ENCODE measurements at places on chromosomes 12 and 14.

GRCh38 chr12:1328391-1328790 is 266.0 kb downstream of the FBXL14 start:
- no peak for DNase-seq

- DNase-seq = no peak
Measured at GRCh38 chr12:27221625-27222387, 22.3 kb upstream of the STK38L start.

DNA sequence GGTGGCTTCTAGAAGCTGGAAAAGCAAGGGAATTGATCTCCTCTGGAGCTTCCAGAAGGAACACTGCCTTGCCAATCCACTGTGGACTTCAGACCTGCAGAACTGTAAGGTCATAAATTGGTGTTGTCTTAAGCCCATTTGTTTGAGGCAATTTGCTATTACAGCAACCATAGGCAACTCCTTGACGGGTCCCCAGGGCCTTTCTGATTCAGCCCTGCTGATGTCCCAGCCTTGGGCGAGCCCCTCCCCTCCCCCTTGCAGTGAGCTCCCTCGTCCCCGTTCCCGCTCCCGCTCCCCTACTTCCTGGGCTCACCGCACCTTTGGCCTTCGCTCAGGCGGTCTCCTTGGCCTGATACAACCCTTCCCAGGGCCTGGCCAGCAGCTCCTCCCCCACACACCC is 18.9 kb upstream of the DIO3 start:
- no peak for DNase-seq

- DNase-seq = no peak
Measured at GRCh38 chr14:24243336-24243836, 963 bp upstream of the TINF2 start.

DNA sequence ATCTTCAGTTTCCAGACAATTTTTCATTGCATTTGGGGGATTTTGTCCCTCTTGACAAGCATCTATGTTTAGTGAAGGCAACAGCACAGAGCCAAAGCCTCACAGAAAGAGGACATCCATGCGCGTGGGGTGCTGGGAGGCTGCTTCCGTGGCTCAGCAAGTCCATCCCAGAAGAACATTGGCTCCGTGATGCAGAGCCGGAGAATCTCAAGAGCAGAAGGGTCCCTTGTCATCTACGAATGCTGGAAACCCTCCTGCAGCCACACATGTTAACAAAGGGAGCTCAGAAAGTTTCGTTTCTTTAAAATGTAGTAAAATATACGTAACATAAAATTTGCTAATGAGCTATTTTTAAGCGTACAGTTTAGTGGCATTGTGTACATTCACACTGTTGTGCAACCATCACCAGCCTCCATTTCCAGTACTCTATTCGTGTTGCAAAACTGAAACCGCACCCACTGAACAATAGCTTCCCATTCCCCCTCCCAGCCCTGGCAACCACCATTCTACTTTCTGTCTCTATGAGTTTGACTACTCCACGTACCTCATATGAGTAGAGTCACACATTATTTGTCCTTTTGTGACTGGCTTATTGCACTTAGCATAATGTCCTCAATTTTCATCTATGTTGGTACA is 185.9 kb downstream of the TTC7B start:
- no peak for DNase-seq

GRCh38 chr12:11978726-11979384 is 91.9 kb upstream of the BCL2L14 start:
- no peak for DNase-seq

DNA sequence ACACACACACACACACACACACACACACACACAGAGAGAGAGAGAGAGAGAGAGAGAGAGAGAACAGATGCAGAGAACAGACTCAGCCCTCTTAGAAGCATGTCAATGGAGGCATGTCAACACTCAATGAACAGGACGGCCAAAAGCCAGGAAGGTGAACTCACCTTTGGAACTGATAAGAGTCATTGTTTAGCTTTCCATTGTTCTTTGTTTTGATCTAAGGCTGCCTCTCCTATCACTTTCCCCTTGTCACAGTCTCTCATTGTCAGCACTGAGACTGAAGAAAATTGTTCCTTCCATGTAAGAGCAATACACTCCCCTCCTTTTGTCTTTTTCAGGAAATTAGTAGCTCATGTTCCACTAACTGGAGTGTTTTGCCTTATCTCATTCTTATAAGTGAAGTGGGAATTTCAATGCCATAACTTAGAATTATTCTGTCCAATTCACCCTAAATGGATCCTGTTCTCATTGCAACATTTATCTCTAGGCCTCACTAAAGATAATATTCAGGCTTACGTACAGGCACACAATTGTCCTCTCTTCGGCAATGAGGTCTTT is 218.0 kb downstream of the DUSP6 start:
- no peak for DNase-seq

GRCh38 chr14:33631021-33631420 is 319.9 kb downstream of the EGLN3 start:
- DNase-seq = no peak

DNA sequence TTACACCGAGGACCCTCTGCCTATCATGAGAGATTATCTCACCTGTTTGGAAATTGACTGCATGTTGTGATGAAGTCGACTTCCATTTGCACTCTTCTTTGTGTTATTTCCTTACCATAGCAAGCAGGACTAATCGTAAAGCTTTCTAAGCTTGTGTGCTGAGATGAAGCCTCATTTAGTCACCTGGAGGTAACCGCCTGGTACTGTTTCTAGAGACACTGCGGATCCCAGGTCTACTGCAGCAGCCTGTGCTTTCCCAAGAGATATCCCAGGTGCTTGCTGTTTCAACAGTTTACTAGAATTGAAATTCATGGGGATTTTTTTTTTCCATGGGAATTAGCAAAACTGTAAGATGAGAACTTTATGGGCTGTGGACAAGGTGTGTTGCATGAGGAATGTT is 131.8 kb downstream of the PTPRR start:
- no peak for DNase-seq

DNA sequence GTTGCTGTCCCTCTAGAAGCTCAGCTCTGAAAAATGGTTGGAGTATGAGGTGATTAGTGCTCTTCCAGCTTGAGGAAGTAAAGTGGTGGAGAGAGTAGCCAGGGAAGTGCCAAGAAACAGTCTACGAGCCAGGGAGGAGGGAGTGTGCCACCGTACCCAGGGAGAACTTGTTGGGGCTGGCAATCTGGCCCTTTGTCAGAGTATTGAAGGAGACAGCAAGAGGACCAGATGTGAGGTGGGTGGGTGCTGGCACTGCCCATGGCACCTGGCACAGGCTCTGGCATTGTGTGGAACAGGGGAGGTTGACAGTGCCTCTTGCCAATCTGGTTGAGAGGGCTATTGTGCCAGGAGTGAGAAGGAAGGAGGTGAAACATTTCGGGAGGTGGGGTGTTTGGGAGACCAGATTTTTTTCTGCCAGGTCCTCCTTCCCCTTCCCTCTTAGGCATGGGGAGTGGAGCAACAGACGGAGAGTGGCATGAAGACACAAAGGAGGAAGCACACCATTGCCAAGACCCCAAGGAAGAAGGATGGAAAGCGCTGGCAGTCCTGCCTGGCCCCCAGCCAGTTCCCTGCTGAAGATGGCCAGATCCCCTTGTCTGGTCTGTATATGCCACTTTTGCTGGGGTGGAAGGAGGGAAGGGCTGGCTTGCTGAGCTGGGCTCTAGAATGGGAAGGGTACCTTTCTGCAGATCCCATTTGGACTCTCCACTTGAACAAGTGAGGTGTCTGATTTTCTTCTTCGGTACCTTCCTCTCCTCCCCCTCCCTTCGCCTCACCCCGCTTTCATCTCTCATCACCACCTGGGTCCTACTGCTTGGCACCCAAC is 37.5 kb downstream of the ZFHX2 start:
- DNase-seq = peak; percentile 82

- DNase-seq = no peak
Measured at GRCh38 chr14:69861025-69861569, 18.1 kb upstream of the SMOC1 start.

GRCh38 chr12:100337727-100338126 is 19.1 kb upstream of the SLC17A8 start:
- DNase-seq = no peak

GRCh38 chr14:56271970-56272369 is 153.8 kb downstream of the PELI2 start:
- DNase-seq = no peak

GRCh38 chr14:100103250-100104005 is 38.2 kb downstream of the EVL start:
- no peak for DNase-seq

DNA sequence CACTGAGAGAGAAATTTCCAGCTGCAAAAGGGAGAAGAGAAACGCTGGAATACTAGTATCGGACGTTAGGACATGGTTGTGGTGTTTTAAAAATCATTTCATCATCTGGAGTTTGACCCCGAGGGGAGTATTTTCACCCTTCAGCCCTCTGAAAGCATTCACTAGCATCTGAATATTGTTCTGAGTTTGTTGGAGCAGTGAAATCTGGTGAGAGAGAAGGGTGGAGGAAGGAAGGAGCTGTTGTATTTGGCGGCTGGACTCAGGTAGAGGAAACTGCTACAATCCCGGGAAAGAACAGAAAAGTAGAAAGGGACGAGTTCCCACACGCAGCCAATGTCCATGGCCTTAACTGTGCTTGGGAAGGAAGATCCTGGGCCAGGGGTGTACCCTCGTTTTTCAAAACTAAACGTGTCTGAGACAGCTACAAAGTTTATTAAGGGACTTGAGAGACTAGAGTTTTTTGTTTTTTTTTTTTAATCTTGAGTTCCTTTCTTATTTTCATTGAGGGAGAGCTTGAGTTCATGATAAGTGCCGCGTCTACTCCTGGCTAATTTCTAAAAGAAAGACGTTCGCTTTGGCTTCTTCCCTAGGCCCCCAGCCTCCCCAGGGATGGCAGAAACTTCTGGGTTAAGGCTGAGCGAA is 896 bp upstream of the CDKN1B start:
- peak; percentile 77 for DNase-seq

DNA sequence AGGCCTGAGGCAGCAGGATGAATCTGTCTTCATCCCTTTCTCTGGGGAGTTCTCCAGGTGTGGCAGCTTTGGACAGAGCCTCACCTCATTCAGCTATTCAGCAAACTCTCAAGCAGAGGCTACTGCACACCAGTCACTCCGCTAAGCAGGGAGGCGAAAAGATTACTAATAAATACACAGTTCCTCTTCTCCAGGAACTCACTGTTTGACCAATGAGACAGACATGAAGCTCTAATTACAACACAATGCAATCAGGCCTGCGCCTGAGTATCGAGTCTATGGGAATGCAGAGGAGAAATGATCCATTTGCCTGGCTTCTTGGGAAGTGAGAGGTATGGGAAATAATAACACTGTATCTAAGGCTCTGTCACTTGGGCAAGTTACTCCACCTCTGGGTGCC is 178.1 kb downstream of the CRADD start:
- DNase-seq = no peak

GRCh38 chr12:13472690-13473089 is 276.2 kb downstream of the EMP1 start:
- no peak for DNase-seq

DNA sequence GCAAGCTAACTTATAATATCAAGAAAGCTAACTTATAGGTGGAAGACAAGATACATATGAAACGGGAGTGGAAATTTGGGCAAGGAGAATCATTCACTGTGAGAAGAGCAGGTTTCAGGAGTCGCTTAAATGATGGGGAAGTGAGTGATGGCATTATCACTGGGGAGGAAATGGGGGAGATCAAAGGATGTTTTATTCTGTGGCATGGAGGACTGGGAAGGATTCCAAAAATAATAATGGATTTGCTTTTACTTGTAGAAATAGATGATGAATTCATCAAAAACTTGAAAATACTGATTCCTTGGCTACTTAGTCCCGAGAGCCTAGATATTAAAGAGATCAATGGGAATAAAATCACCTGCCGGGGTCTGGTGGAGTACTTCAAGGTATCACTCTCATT is 47.8 kb downstream of the SAV1 start:
- no peak for DNase-seq

- no peak for DNase-seq
Measured at GRCh38 chr12:39435531-39435930, 7.4 kb downstream of the KIF21A start.

DNA sequence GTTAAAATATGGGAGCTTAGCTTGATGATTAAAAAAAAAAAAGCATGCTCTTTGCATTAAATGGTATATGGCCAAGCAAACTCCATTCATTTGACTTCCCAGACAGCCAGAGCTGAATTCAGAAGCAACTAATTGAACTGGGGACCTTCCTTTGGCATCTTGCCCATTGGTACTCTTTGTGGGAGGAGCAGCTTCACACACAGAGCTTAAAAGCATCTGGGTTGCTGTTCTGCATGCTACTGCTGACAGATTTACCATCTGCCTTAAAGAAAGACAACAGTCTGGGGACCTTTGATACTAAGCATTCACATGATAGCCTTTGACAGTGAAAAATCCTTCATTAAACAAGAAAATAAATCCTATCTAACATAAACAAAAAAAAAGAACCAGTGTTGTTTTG is 977.9 kb downstream of the TMTC2 start:
- DNase-seq = peak; percentile 91
